NCI-H1092 treated with DMSO at 0.1 percent for 48 hours (cell line): ENCODE measurements at places on chromosomes 3 and 15.
A peak's percentile ranks its signal among the peaks of the same experiment; 100 is the strongest.

- peak; percentile 37 for DNase-seq
Measured at GRCh38 chr3:143973259-143974021, 1.8 kb downstream of the DIPK2A start.

- no peak for DNase-seq
Measured at GRCh38 chr15:28969511-28970085, 83.8 kb downstream of the APBA2 start.

DNA sequence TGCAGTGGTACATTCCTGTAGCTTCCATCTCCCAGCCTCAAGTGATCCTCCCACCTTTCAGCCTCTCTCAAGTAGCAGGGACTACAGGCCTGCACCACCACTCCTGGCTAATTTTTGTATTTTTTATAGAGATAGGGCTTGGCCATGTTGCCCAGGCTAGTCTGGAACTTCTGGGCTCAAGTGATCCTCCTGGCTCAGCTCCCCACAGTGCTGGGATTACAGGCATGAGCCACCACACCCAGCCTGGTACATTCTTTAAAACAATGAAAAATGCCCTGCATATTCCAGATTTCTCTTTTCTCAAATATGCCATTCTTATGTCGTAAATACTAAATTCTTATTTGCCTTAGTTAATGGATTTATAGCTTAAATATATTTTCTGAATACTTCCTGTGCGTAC, 581.4 kb downstream of the MECOM start:
- no peak for DNase-seq

- no peak for DNase-seq
Measured at GRCh38 chr15:28080386-28080785, 18.7 kb downstream of the OCA2 start.

GRCh38 chr3:73874606-73875369, 250.0 kb upstream of the PDZRN3 start:
- DNase-seq = peak; percentile 62

GRCh38 chr3:134606033-134607025, 44.5 kb downstream of the KY start:
- no peak for DNase-seq

DNA sequence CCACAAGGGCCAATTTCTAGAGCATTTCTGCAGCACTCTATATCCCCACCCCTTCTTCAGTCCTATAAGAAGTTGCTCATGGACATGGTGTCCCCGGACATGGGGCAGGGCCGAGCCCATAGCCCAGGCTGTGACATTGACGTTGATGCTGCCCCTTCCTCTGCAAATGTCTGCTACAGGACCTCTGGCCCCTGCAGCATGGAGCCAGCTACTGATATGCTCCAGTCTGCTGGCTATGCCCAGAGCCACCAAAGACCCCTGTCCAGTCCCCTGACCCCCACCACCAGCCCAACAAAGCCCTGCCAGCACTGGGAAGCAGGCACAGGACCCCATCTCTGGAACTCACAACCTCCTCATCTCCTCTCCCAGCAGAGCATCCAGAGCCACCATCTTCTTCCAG, 120.1 kb upstream of the SMAD3 start:
- DNase-seq = no peak

DNA sequence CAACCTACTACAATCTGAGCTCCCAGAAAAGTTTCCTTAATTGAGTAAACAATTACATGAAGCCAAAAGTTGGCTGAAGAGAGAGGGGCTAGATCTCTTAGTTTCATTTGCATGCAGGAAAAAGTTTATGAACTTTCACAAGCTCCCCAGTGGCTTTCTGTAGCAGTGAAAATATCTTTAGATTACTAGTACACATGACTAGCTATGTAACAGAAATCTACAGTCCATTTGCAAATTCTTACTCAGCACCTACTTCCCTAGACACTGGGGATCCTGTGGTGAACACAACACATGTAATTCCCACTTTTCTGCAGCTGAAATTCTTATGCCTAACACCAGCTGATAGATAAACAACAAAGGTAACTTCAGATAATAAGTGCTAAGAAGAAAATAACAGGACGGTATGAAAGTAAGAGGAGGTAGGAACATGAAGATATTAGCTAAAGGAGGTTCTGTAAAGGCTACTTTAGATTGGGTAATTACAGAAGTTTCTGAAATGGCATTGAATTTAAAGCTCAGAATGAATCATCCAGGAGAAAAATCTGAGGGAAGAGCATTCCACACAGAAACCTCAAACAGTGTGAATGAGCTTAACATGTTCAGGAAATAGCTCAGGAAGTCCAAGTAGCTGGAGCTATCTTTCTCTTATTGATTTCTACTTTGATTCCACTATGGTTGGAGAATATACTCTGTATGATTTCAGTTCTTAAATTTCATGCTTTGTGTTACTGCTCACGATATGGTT, 204.8 kb downstream of the MAGI1 start:
- no peak for DNase-seq

DNA sequence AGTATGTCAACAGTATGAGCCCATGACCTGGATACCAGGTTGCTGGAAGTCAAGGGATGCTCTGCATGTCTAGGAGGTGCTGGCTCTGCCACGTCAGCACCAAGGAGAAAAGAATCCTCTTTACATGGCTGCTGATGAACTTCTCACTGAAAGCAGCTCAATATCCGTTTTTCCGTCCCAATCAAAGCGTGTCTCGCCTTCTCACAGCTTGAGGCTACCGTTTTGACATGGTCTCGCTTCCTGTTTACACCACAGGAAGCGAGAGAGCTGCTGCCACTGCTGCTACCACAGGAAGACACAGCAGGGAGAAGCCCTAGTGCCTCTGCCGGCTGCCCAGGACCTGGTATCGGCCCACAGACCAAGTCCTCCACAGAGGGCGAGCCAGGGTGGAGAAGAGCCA, 27.3 kb downstream of the STARD5 start:
- no peak for DNase-seq

DNA sequence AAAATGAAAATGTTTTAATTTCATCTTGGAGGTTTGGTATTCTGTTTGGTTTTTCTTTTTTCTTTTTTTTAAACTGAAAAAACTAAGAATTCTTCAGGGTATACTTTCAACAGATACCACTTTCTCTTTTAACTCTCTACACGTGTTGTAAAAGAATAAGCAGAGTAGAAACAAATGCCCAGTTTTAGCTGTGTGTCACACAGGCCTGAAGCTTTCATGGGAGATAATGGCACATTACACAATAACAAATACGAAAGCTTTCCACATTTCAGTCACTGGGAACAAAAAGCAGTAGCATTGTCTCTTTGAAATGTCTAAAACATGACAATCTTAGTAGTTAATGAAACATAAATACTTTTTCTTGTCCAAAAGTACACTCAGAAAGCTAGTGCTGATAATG, 818.5 kb downstream of the TBL1XR1 start:
- peak; percentile 74 for DNase-seq

GRCh38 chr3:10715886-10716285, 100.1 kb upstream of the SLC6A11 start:
- DNase-seq = no peak

- no peak for DNase-seq
Measured at GRCh38 chr3:63353383-63353782, 75.3 kb downstream of the SYNPR start.

DNA sequence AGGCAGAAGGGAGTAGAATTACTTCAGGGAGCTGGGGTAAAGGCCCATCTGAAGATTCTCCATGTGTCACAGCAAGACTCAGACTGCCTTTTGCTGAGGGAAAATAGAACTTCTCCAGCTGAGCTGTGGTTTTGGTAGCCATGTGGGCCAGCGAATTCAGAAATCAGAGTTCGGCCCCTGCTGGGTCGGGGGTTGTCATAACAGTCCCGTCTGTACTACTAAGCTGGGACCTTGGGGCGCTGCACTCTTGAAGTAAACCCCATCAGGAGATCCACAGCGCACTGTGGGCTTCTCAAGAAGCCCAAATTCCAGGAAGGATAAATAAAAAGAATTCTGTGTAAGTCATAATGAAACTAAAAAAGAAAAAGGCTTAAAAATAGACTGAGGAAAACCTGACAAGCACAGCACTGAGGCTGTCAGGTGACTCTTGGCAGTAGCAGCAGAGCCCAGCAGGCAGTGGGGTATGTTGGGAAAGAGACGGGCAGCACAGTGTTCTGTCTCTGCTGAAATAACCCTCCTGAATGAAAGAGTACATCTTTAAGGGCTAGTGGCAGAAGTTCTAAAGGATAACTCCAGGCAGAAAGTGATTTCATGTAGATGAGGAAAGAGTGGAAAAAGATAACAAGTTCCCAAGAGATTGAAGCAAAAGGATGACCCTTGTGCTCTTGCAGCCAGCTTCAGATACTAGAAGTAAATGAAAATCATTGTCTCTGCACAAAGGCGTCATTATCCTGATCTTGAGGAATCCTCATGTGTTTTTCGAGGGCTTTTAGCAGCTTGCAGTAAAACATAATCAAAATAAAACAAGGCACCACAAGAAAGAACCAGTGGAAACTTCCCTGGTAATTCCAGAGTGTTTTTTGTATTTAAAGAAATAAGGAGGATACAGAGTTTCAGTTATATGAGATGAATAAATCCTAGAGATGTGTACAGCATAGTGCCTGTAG, 74.5 kb downstream of the RAB7A start:
- no peak for DNase-seq

DNA sequence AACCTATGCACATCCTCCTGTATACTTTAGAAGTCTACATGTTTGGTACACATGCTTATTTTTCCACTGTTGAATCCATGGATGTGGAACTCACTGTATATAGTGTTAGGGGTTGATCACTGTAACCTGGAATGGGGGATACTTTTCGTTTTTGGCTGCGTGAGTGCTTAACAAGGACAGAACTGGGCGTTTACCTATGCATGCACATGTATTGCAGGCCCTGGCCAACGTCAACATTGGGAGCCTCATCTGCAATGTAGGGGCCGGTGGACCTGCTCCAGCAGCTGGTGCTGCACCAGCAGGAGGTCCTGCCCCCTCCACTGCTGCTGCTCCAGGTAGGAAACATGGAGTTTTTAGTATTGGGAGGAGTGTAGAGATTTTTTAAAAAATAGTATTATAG, 2.3 kb downstream of the RPLP1 start:
- DNase-seq = no peak

DNA sequence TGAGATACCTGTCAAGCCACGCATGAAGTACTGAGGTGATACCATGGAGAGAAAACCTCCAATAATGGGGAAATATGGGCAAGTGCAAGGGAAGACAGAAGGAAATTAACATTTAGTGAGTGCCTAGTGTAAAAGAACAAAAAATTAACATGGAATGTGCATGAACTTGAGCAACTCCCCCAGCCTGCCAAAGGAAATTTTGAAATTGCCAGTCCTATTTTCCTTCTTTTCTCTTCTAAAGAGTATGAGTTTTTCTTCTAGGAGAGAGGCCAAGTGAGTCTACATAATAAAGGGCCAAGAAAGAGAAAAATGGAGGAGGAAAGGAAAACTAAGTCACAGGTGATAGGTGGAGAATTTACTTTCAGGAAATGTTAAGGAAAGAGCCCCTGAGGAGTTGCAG, 602.4 kb upstream of the MDFIC2 start:
- DNase-seq = no peak

DNA sequence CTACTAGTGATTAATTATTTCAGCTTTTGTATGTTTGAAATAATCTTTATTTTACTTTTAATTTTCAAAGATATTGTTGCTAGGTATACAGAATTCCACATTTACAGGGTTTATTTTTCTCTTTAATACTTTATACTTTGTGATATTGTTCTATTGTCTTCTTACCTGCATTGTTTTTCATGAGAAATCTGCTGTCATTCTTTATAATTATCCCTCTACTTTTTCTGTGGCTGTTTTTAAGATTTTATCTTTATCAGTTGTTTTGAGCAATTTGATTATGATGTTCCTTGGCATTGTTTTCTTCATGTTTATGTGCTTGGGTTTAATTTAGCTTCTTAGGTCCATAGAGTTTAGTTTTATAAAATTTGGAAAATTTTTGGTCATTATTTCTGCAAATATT, 168.6 kb downstream of the DTWD1 start:
- DNase-seq = no peak

GRCh38 chr3:45123581-45124269, 22.5 kb downstream of the CDCP1 start:
- DNase-seq = no peak

DNA sequence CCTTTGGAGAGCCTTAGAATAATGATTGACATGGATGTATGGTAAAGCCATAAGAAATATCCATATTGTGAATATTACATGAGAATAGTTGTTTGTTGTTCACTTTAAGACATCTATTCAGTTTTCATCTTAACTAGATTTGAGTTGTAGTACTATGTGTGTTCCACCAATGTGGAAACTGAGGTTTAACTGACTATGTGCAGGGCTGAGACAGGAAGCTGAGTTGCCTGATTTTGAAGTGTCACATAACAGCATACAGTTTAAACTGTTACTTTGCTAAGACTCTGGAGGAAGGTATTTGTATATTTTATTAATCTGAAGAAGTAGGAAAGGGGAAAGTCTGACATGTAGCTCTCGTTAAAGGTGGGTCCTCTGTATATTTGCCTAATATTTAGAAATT, 2.1 kb downstream of the ECT2 start:
- no peak for DNase-seq

DNA sequence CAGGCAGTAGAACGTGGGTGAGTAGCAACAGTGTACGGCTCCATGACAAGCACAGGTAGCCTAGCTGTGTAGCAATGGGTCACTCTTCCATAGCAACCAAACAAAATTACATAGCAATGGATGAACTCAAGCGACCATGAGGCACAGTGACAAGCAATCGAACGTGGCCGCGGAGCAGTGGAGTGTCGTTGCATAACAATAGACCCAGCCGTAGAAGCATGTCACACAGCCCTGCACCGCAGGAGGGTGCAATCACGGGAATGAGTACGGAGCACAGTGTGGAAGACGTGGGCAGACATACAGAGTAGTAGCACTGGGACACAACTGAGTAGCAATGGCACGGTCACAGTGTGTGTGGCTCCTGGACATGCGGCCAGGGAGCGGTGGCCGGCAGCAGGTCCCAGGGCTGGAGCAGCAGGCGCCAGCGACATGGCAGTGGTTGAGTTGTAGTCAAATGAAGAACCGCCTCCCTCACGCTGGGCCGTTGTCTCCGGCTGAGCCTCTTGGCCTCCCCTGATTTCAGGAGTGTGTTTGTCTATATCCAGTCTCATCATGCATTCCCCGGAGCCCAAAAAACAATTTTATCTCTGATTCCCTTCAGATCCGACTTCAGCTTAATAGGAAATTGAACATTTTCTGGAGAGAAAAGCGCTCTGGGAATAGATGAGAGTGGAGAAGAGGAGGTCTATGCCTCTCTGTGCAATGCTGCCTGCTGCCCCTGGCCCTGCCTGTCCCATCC, 64.1 kb downstream of the CCDC33 start:
- no peak for DNase-seq

DNA sequence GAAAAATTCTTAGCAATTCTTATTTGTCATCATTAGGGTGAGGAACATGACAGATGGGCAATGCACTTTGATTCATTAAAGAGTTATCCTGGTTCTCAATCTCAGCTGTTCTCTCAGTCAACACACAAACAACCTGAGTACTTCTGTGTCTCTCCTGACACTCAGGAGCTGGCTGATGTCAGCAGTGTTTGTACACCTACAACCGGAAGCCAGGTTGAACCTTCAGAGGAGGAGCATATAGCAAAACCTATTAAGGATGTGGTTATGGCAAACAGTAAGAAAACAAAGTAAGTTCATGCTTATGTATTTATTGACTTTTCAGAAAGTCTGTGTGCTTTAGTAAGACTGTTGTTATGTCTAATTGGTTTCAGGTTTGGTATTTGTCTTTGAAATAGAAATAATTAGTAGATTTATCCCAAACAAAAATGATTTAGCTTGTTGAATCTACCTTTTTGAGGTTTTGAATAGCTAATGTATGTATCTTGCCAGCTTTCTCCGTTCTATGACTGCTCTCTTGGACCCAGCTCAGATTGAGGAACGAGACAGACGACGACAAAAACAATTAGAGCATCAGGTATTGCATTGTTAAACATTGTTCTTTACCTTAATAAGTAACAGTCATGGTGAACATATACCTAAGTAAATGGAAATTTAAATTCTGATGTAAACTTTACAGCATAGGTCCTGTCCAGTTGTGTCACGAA, 36.6 kb downstream of the CCDC66 start:
- DNase-seq = no peak
